ENCODE measurements at places on chromosomes 7 and 10.

GRCh38 chr10:62619413-62619738, 185.1 kb upstream of the ADO start:
- no peak for DNase-seq

- no peak for DNase-seq
Measured at GRCh38 chr7:95596198-95597063, at the start of gene PDK4. Gene PDK4, minus strand, starts transcription at chr7:95596516. Its CDS starts 223 bp downstream, at chr7:95596293.

- DNase-seq, result no peak
Measured at GRCh38 chr7:149027055-149027454, 1.2 kb downstream of the PDIA4 start.

- no peak for DNase-seq
Measured at GRCh38 chr7:28556671-28557070, 144.4 kb downstream of the CREB5 start.

DNA sequence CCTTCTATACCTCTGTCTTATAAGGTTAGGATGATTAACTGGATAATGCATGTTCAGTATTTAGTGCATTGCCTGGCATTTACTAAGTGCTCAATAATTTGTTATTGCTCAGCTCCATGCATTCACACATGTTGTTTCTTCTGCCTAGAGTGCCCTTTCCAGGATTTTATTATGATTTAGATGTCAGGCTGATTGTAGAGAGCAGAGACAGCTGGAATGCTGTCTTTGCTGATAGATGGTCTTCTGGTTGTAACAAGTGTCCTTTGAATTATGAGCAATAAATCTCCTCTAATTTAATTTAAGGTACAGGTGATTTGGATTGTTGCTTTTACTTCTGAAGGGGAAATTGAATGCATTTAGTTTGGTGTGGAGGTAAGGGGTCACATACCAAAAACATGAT, 548.0 kb downstream of the MAGI2 start:
- DNase-seq, result no peak

DNA sequence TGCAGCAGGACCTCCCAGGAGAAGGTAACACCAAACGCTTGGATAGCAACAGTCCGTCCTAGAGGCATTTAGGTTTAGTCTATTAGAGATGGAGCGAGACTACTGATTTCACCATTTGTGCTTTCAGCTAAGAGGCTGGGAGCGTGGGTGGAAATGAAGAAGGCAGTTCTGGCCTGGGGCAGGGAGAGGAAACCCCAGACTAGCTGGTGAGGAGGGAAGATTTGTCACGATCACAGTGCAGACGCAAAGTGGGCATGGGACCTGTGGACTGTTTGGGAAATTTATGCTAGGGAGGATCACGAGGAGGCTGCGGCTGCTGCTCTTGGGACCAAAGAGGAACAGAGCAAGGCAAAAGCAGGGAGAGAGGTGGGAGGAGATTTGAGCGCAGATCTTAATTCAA, 130.4 kb upstream of the AOAH start:
- no peak for DNase-seq

GRCh38 chr10:4177791-4178190, 392.8 kb upstream of the KLF6 start:
- DNase-seq, result no peak

- DNase-seq, result no peak
Measured at GRCh38 chr10:79401015-79401921, 44.2 kb downstream of the ZCCHC24 start.

DNA sequence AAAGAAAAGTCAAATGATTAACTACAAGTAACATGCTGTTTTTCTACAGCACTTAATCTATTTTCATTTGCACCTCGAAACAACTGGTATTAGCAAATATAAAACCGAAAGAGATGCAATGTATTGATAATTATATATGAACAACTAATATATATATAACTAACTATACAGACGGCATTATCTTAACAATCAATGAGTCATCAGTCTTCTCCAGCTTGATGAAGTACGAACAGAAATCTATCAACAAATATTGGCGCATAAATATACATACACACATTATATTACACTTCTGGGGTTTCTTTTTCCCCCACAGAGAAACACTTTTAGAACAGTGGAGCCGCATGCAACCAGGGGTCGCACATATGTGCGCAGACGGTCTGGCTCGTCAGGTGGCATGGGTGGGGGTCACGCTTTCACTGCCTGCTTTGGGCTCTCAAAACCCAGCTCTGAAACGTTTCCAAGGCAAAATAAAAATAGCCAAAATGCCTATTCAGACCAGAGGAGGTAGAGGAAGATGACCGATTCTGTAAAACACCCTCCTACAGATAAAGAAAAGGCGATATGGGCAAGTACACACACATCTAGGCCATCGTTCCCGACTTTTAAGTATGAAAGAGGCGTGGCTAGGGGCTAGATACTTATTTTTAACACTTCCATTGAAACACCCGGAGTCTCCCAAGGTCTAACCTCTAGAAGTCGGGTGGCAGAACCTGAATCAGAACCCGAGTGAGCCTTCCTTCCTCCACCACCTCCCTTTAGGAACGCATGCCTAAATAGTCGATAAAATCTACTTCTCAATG, 1.7 kb downstream of the ARHGAP12 start:
- no peak for DNase-seq

DNA sequence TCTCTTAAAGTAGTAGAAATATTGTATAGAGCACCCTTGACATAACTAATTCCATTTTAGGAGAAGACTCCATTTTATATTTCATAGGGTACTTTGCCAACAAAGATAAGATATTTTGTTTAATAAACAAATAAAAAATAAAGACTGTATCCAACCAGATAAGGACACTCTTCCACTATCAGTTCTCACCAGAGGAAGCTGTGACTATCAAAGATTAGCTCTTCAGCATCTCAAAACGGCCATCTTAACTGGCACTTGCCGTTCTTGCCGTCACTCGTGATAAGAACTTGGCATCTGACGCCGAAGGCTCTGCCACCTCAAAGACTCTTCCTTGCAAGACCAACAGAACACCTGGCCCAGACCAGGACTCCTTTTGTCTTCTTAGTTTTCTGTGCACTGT, 26.3 kb upstream of the AKR1B1 start:
- DNase-seq, result no peak

- no peak for DNase-seq
Measured at GRCh38 chr7:100247152-100247757, 27.5 kb downstream of the PVRIG start.

DNA sequence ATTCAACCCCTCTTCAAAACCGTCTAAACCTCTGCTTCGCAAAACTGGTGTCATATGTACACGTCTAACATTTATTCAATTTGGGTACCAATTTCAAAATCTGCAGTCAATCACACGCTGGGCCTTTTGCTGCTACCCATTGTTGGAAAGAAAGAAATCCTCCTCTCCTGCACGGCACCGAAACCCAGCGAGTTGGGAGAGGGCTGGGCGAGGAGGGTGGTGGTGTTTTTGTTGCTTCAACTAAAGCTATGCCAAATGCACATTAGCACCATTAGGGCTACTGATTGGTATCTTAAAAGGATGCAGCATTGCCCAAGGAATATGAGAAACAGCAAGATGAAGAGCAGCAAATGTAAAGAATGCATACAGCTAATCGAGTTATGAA, 7.8 kb downstream of the EBF3 start:
- no peak for DNase-seq

- DNase-seq, result no peak
Measured at GRCh38 chr7:123714296-123715080, 34.3 kb downstream of the WASL start.

GRCh38 chr7:69204943-69205342, 393.3 kb upstream of the AUTS2 start:
- no peak for DNase-seq

GRCh38 chr10:4013651-4014121, 228.7 kb upstream of the KLF6 start:
- DNase-seq, result no peak

- no peak for DNase-seq
Measured at GRCh38 chr7:53776323-53776722, 740.9 kb downstream of the POM121L12 start.

GRCh38 chr7:43914795-43915194, 8.4 kb upstream of the URGCP start:
- DNase-seq, result no peak

- DNase-seq, result no peak
Measured at GRCh38 chr7:70344726-70345125, 746.5 kb downstream of the AUTS2 start.

DNA sequence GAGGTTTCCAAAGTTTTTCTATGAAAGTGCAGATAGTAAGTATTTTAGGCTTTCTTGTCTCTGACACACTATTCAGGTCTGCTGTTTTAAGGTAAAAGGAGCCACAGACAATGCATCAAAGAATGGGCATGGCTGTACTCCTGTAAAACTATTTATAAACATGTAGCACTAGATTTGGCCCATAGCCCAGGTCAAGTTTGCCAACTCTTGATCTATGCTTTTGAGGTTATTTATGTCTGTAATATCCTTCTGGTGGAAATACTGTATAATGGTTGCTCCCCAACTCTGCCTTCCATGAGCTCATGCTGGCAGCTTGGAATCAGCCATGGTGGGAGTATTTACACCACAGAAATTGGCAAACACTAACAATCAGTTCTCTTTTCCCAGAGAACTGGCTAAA, 244.6 kb downstream of the BUB3 start:
- no peak for DNase-seq

- DNase-seq, result no peak
Measured at GRCh38 chr10:67770537-67770936, 67.5 kb downstream of the DNAJC12 start.

DNA sequence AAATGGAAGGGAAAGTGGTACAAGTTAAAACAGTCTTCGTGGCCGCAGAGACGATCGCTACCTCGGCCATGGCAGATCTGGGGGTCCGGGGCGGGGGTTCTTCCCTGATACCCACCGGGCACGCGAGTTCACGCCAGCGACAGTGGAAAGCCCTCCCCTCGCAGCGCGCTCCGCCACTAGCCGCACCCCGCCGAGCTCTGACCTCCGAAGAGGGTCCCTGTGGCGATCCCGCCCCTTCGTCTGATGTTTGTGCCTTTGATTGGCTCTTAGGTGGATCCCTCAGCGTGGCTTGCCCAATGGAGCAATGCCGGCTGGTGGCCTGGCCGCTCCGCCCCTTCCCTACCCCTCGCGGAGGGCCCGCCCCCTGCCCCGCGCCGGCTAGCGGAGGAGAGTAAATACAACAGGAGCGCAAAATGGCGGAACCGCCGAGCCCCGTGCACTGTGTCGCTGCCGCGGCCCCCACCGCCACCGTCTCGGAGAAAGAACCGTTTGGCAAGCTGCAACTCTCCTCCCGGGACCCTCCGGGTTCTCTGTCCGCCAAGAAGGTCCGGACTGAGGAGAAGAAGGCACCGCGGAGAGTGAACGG, at the start of gene RSBN1L:
RSBN1L (plus strand) TSS at position 403 of the 586 bp plus-strand sequence; CDS start at position 414, 11 bp downstream.
- peak; percentile 98 for DNase-seq

GRCh38 chr10:73182568-73182967, 14.6 kb downstream of the FAM149B1 start:
- DNase-seq, result no peak

GRCh38 chr7:117082647-117083046, 129.3 kb downstream of the ST7 start:
- no peak for DNase-seq

GRCh38 chr10:14241196-14241595, 89.5 kb downstream of the FRMD4A start:
- DNase-seq, result no peak

- no peak for DNase-seq
Measured at GRCh38 chr7:519484-520390, at the start of gene PDGFA. Gene PDGFA, minus strand, starts transcription at chr7:519846. Its CDS starts 845 bp downstream, at chr7:519001.

GRCh38 chr7:22002726-22003125, 57.0 kb upstream of the CDCA7L start:
- no peak for DNase-seq

DNA sequence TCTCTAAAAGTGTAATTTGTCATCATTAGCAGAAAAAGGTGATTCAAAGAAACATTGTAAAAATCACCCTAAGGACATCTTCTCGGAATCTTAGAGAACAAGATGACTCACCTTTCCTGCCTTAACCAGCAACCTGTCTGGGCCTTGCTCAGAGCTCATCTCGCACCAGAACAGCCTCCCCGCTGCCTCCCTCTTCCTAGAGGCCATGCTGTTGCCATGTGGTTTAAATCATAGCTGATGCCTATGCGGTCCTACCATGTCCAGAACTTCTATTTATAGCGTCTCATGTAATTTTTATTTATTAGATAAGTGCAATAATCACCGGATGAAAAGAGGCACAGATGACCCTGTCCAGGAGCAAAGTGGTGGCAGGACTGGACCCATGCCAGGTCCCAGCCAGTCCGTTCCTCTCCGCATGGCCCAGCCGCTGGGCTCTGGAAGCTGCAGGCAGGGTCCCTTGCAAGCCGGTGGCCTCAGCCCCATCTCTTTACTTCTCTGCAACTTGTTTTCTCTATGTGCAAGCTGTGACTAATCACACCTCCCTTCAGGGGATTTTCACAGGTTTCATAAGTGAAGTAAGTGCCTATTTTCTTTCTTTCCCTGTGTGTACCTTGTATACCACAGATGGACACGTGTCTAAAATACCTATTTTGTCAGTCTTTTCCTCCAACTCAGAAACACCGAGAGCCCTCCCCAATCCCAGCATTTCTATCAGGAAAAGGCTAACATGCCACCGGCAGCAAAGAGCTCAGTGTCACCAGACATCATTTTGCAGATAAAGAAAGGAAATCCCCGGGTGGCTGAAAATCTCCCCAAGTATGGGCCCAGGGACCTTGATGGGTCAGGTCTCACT, 27.1 kb downstream of the KLF6 start:
- peak; percentile 62 for DNase-seq

DNA sequence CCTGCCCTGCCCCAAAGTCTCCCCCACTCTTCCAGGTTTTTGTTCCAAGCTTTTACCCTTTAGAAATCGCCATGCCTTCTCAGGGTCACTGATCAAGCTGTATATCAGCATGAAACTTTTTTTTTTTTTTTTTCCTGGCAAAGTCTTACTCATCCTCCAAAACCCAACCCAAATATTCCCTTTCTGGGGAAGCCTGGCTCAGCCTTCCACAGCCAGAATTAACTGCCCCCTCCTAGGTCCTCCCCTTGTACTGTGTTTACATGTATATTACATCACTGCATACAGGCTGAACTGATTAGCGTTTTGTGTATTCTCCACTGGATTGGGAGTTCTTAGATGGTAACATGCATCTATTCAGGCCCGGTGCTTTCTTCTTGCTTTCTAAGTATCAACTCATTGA, 4.6 kb upstream of the NOBOX start:
- no peak for DNase-seq

GRCh38 chr7:95749044-95749443, 23.3 kb upstream of the DYNC1I1 start:
- no peak for DNase-seq

GRCh38 chr10:60105295-60105695, 198.9 kb upstream of the CCDC6 start:
- DNase-seq, result no peak

DNA sequence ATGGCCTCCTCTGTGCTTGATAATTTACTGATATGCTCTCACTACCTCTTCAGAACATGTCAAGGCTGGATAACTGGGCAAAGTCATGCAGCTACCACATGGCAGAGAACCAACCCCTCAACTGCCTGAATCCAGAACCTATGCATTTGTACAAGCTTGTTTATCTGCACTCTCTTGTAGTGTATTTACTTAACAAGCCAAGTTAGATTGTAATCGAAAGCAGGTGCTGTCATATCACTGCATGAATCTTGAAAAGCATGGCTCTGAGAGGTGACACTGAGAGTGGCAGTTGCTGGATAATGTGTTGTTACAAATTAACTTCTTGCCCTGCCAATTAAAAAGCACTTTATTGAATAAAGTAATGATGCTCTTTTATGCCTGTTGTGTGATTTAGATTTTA, 588.6 kb downstream of the NRG3 start:
- no peak for DNase-seq

- no peak for DNase-seq
Measured at GRCh38 chr7:100600730-100601038, 1.5 kb upstream of the PCOLCE start.

- peak; percentile 14 for DNase-seq
Measured at GRCh38 chr7:7156663-7157062, 25.7 kb upstream of the C1GALT1 start.
